Aortic smooth muscle cell (primary cell): ENCODE measurements at places on chromosomes 7 and 10. TPM values are rescaled to one million over a fixed set of nuclear protein-coding genes. Genes with fewer than 3 reads are reported as not detected.

Gene SSC4D
- 0.53 and 0.56 TPM in 2 replicates for total RNA-seq

Gene THSD7A
- total RNA-seq = 1.1 and 1.5 TPM in 2 replicates

Gene RELN
- total RNA-seq = 1.2 and 1.3 TPM in 2 replicates

Gene SEC24C
- 73.2 and 81.0 TPM in 2 replicates for total RNA-seq

Gene SUN3
- not detected in 2 replicates for total RNA-seq

Gene MYL7
- not detected in 2 replicates for total RNA-seq

Gene AOC1
- total RNA-seq = not detected in 2 replicates

Gene MYO1G
- under 0.01 TPM in 2 replicates for total RNA-seq

Gene LRRC18
- total RNA-seq = not detected in 2 replicates

Gene BLOC1S2
- total RNA-seq = 34.2 and 41.4 TPM in 2 replicates

Gene NRG3
- total RNA-seq = 0.13 TPM in 1 of 2 replicates, not detected in the other

Gene NMT2
- 47.3 and 64.5 TPM in 2 replicates for total RNA-seq

Gene BAMBI
- 6.1 and 7.3 TPM in 2 replicates for total RNA-seq

Gene FKBP9
- total RNA-seq = 318 and 351 TPM in 2 replicates

Gene FIGNL1
- 11.1 and 19.8 TPM in 2 replicates for total RNA-seq

Gene HYCC1
- total RNA-seq = 124 and 126 TPM in 2 replicates

Gene SPDYE2B
- not detected in 2 replicates for total RNA-seq

Gene ETV1
- 42.7 and 42.8 TPM in 2 replicates for total RNA-seq

Gene TBXAS1
- total RNA-seq = 0.92 and 1.4 TPM in 2 replicates

Gene FXYD4
- not detected in 2 replicates for total RNA-seq

Gene PDE1C
- 0.56 and 0.92 TPM in 2 replicates for total RNA-seq
